ENCODE measurements at places on chromosomes 3 and 15.

DNA sequence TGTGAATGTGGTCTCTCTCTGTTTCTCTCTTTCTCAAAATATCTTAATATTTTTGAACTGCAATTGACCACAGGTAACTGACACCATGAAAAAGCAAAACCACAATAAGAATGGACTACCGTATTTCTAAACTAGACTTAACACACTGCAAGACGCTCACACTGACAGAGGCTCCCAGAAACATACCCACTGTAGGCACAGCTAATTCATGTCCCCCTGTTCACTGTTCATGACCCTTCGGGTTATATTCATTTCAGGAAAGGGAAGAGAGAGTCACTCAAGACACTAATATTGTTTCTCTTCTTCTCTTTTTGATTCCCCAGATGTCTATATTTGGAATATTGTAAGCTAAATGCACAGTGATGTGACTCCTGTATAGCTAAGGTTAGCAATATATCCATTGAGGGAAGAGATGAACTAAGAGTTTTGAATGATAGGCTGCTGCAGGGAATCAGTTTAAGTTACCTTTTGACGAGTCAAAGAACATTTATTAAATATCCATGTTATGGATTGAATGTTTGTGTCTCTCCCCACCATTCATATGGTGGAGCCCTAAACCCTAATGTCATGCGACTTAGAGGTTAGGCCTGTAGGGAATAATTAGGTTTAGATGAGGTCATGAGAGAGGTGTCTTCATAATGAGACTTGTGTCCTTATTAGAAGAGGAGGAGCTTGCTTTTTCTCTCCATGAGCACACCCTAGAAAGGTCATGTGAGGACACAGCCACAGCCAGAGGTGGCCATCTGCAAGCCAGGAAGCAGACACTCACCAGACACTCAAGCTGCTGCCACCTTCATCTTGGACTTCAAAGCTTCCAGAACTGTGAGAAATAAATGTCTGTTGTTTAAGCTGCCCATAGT is 216.6 kb upstream of the GRM7 start:
- DNase-seq: no peak

- DNase-seq: no peak
Measured at GRCh38 chr3:66693461-66694031, 192.7 kb upstream of the LRIG1 start.

GRCh38 chr15:40550341-40551037 is 14.4 kb downstream of the CCDC32 start:
- no peak for DNase-seq

DNA sequence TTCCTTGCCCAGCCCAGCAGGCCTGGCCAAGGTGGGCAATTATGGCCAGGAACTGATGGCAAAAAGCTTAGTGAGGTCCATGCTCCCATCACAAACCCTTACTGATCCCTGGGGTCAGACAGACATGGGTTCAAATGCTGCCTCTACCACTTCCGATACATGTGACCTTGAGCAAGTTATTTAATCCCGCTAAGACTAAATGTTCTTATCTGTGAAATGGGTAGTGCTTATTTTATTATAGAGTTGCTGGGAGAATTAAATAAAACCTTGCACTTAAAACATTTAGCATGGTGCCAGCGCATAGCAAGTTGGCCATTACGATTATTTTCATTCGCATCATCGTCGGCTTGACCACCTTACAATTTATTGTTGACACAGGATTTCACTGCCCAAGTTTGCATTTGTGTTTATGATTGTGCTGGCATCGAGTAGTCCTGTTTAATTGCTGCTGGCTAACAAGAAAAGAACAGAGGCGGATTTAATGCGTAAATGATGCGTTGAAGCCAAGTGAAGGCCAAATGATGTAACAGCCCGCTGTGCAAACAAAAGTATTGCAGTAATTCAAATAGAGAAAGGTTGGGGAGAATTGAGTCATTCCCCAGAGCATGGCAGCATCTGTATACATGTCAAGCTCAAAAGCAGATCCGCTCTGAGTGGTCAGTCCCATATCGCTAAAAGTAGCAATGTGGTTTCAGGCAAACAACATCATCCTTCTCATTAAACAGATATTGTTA is 7.3 kb upstream of the FURIN start:
- peak; percentile 95 for DNase-seq

GRCh38 chr15:27706300-27706699 is 392.8 kb downstream of the OCA2 start:
- no peak for DNase-seq

DNA sequence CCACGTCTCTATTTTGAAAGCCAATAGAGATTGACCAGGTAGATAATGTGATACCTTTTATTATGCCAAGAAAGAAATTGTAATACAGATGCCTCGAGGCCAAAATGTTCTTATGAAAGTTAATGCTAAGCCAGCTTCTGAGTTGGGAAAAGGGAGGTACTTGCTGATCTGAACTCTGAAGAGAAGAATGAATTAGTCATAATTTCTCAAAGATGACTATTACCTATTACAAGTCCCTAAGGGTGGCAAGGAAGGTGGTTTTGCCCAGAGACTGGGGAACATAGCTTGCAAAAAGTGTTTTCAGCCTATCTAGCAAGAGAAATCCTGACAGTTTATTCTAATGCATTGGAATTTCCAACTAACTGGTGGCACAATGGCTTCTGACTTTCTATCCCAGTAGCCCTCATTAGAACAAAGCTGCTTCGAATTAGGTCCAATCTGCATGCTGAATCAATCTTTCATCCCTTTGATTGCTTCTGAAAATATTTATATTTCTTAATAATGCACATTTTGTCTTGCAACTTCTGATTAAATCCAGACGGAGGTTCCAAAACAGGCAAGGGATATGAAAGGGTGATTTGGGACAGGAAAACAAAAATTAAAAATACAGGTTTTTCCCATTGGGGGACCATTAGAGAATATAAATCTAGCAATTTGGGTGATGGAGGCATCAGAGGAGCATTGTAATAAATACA is 17.7 kb upstream of the NR2F2 start:
- peak; percentile 87 for DNase-seq

DNA sequence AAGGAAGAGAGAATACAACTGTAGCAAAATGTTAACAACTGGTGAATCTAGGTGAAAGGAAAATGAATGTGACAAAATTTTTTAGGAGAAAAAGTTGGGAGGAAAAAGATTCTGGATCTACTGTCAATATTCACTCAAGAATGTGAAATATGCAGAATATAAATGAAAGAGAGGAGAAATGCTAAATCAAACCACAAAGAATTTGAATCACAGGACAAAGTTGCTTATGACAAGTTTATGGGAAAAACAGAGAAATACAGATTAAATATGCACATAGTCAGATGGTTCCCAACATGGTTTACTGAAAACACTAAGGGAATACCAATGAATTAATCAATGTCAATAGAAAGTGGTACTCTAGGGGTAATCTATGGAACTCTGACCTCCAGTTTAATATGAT is 27.6 kb downstream of the C3orf33 start:
- DNase-seq: no peak

GRCh38 chr3:59245859-59246501 is 196.2 kb upstream of the CFAP20DC start:
- DNase-seq: peak; percentile 82

DNA sequence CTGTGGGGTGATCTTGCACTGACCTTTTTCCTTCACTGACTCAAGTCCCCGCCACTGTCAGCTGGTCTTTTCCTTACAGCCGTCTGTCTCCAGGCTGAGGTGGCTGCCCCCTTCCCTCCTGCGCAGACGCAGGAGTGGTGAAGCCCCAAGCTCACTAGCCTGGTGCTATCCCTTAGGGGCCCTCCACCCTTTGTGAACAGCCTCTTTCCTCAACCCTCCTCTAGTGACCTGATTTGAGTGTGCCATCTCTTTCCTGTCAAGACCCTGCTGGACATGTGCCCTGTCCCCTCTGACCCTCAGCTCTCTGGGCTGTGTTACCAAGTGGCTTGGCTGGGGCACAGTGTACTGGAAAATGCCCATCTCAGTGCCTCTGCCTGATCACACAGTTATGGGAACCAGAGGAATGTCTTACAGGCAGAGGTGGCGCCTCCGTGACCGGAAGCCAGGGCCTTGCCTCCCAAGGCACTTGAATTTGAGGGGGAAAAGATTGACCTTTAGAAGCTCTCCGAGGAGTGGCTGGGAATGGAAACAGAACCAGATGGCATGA is 8.7 kb downstream of the KBTBD13 start:
- DNase-seq: no peak

DNA sequence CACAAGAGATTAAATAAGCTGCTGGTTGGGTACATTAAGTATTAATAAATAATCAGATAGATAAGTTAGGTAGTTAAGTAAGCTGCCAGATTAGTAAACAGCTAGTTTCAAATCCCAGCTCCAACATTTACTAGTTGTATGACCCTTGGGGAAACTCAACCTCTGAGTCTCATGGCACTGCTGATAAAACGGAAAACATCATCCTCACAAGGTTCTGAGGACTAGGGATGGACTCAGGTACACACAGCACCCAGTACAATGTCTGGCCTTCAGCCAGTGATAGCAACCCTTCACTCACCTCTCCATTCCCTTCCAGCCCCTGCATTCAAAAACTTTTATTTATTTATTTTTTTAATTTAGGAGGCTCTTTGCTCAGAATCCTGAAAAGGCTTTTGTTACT is 32.3 kb downstream of the B3GNT5 start:
- no peak for DNase-seq

DNA sequence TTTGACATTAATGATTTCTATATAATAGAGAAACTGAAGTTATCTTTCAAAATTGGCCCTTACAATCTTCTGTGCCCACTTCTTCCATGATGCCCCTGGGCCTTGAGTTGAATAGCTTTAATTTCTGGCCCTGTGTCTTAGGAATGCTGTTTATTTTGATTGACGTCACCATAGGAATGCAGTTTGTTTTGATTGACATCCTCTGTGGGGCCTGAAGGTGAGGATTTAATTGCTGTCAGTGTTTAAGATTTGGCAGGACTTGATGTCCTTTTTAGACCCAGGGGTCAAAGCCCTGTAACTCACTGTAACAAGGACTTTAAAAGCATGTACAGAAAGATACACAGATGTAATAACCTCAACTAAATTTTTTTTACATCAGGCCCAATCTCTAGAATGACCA is 83.3 kb downstream of the GLDN start:
- no peak for DNase-seq

- no peak for DNase-seq
Measured at GRCh38 chr3:71512544-71512943, 71.0 kb downstream of the FOXP1 start.

- DNase-seq: no peak
Measured at GRCh38 chr3:126105691-126106187, 21.8 kb upstream of the SLC41A3 start.

- DNase-seq: peak; percentile 92
Measured at GRCh38 chr3:185779461-185779860, 45.4 kb downstream of the IGF2BP2 start.

DNA sequence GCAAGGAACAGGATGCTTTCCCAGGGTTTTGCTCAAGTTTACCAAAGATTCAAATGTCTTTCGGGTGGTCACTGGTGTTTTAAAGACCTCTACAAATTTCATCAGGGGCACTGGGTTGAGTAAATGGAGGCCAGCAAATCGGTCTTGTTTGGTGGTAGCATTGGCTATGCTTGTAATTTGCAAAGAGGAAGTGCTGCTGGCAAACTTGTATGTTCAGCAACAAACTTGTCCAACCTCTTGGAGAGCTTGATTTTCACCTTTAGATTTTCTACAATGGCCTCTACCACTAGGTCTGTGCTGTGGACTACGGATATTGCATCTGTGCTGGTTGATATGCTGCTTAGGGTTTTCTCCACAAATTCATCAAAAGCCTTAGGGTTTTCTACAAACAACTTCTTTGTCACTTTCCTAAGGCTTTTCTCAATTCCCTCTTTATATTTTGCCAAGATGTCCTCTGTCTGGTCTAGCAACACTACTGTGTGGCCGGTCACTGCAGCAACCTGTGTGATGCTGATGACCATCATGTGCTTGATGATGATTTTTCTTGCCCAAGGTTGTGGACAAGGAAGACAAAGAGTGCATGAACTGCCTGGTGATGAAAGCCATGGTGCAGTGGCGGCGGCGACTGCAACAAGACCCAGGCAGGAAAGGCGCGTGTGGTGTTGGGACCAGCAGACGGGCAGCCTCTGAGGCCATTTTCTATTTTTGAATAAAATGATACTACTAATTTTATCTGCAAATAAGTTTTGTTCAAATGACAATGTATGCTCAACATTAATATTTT is 50.8 kb downstream of the RFX7 start:
- DNase-seq: no peak

- no peak for DNase-seq
Measured at GRCh38 chr3:191715585-191715984, 254.6 kb downstream of the PYDC2 start.

DNA sequence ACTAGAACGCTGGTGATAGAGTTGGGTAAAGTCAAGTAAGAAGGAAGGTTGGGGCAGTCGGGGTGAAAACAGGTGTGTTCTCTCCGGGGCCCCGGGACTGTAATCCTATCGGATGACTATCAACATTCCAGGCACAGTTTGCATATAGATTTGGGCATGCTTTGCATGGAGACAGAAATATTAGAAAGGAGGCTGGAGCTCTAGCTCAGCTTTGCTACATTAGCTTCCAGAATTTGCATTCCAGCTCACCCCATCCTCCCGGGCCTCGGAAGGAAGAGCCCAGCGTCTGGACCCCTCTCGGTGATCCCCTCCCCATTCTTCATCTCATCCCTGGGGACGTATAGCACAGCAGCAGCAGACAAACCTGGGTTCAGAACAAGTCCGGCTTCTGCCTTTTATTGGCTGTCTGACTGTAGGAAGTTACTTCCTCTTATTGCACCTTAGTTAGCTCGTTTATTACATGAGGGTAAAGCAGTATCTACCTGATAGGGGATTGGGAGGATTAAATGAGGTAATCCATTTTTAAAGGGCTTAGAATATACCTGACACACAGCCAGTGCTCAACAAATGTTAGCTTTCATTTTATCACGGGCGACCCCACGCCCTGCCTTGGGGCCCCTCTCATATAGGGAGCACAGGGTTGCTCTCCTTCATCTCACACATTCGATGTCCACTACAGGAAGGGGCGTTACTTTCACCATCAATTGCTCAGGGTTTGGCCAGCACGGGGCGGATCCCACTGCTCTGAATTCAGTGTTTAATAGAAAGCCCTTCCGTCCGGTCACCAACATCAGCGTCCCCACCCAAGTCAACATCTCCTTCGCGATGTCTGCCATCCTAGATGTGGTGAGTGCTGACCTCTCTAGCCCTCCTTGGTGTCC is 3.2 kb downstream of the HTR3E start:
- DNase-seq: no peak

DNA sequence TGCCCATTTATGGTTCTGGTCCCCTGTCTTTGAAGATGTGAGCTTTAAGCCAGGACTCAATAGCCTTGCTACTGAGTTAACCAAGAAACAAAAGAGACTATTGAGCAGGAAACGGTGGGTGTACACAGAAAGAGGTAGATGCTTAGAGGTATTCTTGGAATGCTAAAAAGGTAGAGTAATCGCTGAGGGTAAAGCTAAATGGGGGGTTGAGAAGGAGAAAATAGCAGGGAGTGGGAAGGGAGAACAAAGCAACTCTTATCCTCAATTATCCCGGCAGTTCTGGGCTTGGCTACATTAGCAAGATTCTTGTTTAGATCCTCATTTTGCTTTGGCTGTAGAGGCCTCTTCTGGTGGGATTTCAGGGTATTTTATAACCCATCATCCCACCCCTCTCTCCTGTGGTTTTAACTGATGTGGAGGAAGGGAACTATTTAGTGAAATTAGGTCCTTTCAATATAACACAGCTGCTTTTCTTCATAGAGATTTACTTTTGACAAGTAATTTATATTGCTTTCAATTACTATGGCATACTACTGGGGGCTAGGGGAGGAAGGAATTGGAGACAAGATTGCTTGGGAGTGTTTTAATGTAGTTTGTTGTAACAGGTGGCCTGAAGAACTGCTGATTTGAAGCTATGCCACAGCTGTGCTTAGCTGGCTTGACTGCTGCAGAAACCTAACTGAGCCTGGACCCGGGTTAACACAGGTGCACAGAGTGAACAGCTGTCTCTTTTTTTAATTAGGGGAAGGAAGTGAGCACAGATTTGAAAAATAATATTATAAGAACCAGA is 234.3 kb upstream of the CCDC54 start:
- no peak for DNase-seq
